ENCODE measurements at places on chromosomes 3 and 15. TPM values are rescaled to one million over a fixed set of nuclear protein-coding genes. Genes with fewer than 3 reads are reported as not detected.

DNA sequence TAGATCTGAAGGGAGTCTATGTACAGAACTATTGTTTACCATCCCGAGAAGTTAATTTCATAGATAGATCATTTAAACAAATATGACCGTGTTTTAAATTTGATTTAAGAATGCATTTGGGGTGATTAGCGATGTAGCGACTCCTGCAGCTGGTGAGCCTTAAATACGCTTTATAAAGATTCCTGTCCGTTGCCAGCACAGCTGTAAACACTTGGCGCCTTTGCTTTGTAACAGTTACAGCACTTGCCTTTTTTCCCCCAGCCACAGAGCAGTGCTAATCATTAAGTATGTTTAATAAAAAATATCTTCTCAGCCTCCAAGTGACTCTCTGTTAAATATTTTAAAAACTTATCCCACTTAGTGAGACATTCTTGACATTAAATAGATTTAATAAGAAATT, 333.8 kb downstream of the FEZF2 start:
- no peak for DNase-seq

DNA sequence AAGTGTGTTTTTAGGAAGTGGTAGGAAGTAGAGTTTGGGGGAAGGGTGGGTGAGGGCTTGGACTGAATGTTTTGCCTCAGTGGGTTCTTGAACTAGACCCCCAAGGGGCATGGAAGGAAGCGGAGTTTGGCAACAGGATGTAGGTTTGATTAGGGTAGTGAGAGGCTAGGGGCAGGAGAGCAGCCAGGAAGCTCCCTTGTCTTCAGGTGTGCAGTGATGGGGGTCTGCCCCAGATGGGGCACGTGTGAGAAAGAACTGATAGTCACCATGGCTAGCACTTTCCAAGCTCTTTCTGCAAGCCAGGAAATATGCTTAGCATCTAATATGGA, 4.7 kb downstream of the ZSCAN2 start:
- no peak for DNase-seq

- no peak for DNase-seq
Observed at GRCh38 chr3:11805716-11806115, 41.0 kb downstream of the TAMM41 start.

Gene TMEM40
- total RNA-seq = 12.3 TPM

- no peak for DNase-seq
Observed at GRCh38 chr3:115581362-115582135, 41.8 kb upstream of the GAP43 start.

GRCh38 chr3:138197058-138197457, 10.0 kb downstream of the ARMC8 start:
- no peak for DNase-seq

- DNase-seq = peak; percentile 73
Observed at GRCh38 chr15:40104865-40105516, 3.7 kb downstream of the BMF start.

Gene SYNPR
- not detected for total RNA-seq

GRCh38 chr3:109702976-109703375, 365.6 kb upstream of the DPPA4 start:
- DNase-seq = no peak

Gene ANKUB1
- not detected for total RNA-seq

GRCh38 chr3:30646181-30646876, 39.9 kb downstream of the TGFBR2 start:
- no peak for DNase-seq

DNA sequence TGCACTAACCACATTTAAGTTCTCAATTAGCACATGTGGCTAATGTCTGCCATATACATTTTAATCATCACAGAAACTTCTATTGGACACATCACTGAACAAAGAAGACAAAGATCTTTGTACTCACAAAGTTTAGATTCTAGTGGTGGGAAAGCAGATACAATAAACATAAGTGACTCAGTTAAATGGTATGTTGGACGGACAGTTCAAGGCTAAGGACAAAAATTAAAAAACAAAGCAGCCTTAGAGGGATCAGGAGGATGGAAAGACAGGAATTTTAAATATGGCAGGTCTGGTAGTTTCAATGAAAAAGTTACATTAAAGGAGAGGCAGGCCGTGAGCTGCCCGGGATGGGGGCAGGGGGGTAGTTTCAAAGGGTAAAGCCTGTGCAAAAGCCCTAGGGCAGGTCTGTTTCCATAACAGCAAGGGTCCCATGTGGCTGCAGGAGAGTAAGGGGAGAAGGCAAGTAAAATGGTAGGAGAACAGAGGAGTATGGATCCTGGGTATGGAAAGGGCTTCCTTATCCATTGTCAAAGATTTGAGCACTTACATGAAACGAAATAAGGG, 220.7 kb downstream of the FHIT start:
- DNase-seq = peak; percentile 40

Gene DUOX1
- 19.6 TPM for total RNA-seq

- no peak for DNase-seq
Observed at GRCh38 chr3:100893590-100893989, 99.6 kb downstream of the ABI3BP start.

Gene EXD1
- total RNA-seq = not detected

- DNase-seq = no peak
Observed at GRCh38 chr15:92933831-92934230, 33.7 kb downstream of the CHD2 start.

Gene LPCAT4
- total RNA-seq = 77.1 TPM

GRCh38 chr3:35900079-35900478, 260.8 kb downstream of the ARPP21 start:
- no peak for DNase-seq

- no peak for DNase-seq
Observed at GRCh38 chr15:80484333-80484864, 80.2 kb downstream of the ARNT2 start.

Gene ALDH1L1
- total RNA-seq = 0.81 TPM

Gene RBMS3
- total RNA-seq = 0.42 TPM

Gene C3orf80
- total RNA-seq = 2.4 TPM

Gene POLG
- total RNA-seq = 72.7 TPM

- DNase-seq = no peak
Observed at GRCh38 chr3:11304175-11304574, 32.0 kb downstream of the ATG7 start.

- DNase-seq = no peak
Observed at GRCh38 chr3:133995264-133995663, 34.5 kb downstream of the SLCO2A1 start.

DNA sequence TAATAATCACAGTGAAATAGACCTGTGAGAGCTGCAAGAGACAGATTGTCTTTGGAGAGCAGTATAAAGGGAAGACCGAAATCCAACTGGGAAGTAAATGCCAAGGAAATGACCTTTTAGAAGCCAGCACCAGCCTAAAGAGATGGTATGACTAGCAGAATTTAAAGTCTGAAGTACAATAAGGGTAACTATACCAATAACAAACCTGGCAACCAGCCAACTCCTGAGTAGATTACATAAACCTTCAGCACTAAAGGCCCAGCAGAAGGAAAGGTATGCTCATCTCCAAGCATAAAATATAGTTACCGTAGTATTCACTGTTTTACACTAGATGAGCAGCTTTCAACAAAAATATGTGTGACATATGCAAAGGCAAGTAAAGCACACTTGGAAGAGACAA, 155.1 kb upstream of the SATB1 start:
- no peak for DNase-seq

Gene RBPMS2
- 11.6 TPM for total RNA-seq

Gene ANAPC13
- total RNA-seq = 35.7 TPM

Gene SLC25A20
- 8.7 TPM for total RNA-seq

GRCh38 chr3:190883973-190884832, 21.7 kb upstream of the GMNC start:
- peak; percentile 54 for DNase-seq

DNA sequence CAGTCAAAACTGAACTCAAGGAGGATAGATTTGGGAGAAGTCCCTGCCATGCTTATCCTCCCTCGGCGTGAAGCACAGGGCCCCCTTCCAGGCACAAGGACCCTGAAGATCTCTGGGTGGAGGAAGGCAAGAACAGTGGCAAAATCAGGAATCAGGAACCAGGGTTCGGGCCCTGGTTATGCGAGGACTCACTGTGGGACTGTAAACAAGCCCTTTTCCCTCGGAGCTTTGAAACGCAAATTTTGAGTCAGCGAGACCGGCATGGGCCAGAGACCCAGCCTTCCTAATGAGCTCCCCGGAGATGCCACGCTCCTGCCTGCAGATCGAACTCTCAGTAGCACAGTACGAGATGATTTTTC, 70.1 kb downstream of the SLC12A8 start:
- no peak for DNase-seq

Gene GADL1
- total RNA-seq = not detected

Gene SOX14
- total RNA-seq = not detected

- DNase-seq = no peak
Observed at GRCh38 chr3:2765002-2765579, 345.1 kb downstream of the IL5RA start.

Gene DNAJB11
- total RNA-seq = 54.3 TPM

Gene KBTBD13
- not detected for total RNA-seq

DNA sequence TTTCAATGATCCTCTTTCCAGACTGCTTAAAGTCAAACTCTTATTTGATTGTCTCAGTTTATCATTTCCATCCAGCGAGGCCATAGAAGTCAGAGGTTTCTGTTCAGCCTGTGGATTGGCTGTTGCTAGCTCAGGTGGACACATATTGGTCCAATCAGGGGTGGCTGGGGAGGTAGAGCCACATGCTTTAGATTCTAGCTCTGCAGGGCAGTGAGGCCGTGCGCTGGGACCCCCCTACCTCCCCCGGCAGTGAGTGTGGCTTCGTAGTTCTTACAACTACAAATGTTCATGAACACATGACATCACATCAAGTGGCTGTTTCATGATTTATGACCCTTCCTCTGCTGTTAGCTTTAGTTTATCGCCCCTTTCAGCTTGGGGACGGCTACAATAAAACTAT, 18.0 kb downstream of the APOD start:
- DNase-seq = no peak

DNA sequence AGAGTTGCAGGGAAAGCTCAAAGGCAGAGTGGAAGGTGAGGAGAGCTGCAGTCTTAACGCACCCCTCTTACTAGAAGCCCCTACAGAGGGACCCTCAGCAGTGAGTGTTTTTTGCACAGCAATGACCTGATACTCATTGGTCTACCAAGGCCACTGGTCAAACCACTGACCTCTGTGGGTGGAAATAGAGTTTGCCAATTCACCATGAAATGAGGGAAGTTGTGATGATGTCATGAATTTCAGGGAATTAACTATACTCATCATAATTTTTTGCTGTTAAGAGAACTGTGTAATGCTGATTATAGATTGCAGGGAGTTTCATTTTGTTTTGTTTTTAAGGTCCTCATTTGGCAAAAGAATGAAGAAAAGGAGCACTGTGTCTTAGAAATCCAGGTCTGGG, 101.7 kb upstream of the SMAD3 start:
- no peak for DNase-seq

Gene PLXNB1
- 35.6 TPM for total RNA-seq

GRCh38 chr3:24272408-24272807, 222.2 kb downstream of the THRB start:
- DNase-seq = no peak

DNA sequence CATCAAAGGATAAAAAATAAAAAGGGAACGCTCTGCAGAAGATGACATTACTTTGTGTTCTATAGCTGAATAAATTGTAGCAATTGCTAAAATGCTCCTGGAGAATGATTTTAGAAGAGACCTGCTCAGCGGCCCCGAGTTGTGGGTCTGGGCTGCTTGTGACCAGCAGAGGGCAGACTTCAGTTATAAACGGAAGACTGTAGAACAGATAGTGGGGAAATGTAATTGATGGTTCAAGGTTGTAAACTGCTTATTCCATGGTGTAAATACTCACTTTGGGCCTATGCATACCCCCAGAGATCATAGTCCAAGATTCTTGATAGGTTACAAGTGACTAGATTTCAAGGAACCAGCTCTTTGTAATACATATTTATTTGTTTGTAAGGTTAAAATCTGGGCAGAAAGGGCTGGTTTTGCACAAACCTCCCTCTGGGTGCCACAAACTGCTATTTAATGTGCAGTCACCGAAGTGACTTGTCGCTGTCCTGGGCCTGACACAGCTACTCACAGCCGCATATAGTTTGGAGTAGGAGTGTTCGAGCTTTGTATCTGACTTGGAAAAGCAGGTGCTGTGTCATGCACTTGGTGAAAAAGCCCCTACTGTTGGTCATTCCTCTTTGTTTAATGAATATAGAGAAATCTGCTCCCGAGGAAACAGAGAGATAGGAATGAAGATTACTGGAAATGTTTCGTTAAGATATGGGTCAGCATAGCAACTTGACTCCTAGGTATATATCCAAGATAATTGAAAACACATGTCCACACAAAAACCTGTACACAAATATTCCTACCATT, 34.7 kb upstream of the NDUFB4 start:
- DNase-seq = peak; percentile 56

- DNase-seq = no peak
Observed at GRCh38 chr3:169410430-169410829, 253.1 kb downstream of the MECOM start.

DNA sequence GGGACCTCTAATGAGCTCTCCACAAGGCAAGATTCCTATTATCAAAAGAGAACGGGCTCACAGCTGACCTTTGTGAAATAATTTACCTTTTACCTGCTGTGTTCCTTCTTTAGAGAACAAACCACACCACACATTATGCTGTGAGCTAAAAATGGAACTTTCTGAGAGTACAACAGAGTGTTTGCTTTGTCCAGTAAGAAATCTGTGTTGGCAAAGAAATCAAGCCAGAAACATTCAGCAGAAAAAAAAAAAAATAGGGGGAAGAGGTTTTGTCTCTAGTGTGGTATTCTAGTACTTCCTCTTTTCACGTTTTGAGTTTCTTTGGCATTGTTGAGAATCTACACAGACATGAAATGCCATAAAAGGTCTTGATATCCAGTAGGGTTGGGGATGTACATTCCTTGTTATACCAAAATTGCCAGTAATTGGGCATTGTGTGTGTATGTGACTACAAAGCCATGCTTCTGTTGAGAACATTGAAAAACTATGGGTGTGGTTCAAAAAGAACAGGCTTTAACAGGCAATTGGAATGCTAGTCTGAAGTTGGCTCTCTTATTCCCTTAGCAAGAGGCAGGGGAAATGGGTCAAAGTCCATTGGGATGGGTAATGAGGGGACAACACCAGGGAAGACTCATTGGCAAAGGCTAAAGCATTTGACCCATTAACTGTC, 273.5 kb downstream of the NEK10 start:
- no peak for DNase-seq

- no peak for DNase-seq
Observed at GRCh38 chr3:146142757-146143156, 18.2 kb downstream of the PLOD2 start.

GRCh38 chr15:85767785-85768529, 26.8 kb downstream of the KLHL25 start:
- DNase-seq = no peak

DNA sequence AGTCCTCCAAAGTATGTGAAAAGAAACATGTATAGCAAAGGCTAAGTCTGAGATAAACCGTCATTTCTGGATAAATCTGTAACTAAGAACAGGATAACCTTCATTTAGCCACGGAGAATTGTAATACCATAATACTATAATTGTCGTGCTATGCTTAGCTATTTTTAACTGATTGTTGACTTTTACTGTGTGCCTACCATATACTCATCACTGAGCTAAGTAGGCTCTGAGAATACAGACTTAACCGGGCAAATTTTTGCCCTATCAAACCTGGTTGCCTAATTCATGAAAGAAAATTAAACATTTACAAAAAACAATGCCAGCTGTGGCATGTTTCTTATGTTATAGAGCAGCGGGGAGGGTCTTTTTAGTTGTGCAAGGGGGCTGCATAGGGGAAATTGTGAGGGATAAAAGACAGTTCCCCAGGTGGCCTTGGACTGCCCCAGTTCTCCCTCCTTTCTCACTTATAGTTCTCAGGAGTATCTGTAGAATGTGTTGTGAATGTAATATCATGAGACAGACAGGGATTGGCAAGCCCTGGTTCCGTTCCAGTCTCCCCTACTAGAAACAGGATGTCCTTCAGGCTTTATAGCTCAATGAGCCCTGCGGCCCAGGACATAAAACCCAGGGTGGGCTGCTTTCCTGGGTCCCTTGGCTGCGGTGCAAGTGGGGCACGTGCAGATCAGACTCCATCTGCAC, 318.5 kb downstream of the GBE1 start:
- no peak for DNase-seq
